ENCODE measurements at places on chromosomes 16 and 17.

DNA sequence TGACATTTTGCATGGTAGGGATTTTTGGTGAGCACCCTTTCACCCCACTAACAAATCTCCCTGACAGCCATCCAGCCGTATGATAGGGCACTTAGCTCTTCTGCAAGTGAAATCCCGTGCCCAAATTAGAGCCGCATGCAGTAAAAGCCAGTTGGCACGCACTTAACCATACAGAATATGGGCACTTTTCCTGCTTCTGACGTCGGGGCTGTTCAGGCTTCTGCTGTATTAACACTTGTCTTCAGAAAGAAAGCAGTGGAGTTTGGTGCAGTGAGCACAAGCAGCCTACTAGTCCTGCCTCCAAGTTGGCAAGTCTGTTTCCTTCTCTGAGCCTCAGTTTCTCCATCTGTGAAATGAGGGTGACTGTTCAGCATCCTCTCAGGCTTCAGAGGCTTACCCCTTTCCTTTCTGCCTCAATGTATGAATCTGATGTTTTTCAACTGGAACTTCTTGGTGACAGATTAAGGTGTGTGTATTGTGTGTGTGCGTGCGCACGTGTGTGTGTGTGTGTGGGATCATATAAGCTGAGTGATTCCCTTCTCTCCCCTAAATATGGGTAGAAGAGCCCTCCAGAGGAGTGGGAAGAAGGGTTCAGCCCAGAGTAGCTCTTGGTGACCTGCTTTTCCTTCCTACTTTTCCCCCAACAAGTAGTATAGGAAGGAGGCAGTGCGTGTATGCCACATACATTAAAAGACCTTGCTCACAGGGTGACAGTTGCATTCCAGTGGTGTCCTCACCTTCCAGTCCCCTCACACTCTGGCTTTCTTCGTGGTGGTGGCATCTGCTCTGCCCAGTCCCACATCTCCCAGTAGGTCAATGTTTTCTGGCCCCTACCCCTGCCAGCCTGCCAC lies 19.0 kb downstream of the IGF2BP1 start:
- no peak for DNase-seq

GRCh38 chr17:30926516-30926915 lies 4.8 kb downstream of the ADAP2 start:
- DNase-seq: no peak

DNA sequence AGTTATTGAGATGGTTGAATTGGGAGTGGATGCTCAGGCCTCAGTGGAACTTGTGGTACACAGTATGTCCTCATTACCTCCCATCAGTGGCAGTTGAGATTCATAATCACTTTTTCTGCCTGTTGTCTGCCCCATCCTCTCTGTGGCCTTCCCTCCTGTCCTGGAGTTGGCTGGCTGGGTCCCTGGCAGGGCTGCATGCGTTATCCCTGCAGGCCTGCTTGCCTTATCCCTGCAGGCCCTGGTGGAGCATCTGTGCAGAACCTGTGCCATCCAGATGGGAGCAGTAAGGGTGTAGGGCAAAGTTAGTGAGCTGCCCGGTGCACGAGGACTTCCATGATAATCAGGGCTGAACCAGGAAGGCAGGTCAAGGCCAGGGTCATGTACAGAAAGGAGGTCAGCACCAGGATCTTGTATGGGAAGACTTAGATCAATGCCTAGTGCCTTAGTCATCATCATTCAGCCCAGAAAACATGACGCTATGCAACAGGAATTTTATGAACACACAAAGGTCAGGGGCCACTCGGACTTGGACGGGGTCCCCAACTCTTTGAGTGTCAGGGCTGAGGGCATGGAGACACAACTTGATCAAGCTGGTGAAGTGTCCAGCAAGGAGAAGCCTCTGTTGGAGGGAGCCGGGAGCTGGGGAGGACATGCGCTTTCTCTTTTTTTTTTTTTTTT lies 47.2 kb downstream of the ABCC1 start:
- DNase-seq: no peak

DNA sequence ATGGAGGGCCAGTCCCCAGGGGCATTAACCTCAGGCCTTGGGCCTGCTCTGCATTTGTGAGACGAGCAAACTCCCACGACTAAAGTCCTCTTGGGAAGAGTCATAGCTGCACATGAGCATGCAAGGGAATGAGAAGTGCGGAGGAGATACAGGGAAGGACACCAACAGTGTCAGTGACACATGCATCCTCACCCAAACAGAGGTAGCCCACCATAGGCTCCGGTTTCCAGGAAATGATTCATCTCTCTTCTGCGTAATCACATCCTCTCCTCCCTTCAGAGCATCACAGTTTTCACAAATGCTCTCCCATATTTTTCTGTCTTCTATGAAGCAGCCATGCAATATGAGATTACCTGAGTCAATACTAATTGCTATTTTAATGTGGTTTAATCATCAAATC lies 725.7 kb upstream of the GOT2 start:
- DNase-seq: no peak

- DNase-seq: peak; percentile 46
Observed at GRCh38 chr17:32127158-32127897, 15.0 kb upstream of the RHOT1 start.

- no peak for DNase-seq
Observed at GRCh38 chr16:10931134-10931533, 11.1 kb downstream of the DEXI start.

DNA sequence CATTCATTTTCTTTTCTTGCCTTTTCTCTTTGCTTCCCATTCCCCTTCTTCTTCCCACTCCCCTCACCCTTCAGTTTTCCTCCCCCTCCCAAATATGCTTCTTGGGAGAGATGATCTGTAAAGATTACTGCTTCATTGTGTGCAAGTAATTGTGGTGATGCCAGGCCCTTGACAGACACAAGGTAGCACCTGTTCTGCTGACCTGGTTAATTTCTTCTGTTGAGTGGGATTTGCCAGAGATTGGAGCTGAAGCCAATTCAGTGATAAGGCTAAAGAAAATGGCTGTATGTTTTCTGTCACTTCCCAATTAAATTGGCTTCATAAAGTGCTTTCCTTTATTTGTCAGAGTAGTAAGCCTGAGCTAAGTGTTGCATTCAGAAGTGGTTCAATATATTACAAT lies 44.5 kb downstream of the AATF start:
- no peak for DNase-seq

- DNase-seq: no peak
Observed at GRCh38 chr16:4548124-4548523, 8.0 kb upstream of the C16orf96 start.

GRCh38 chr17:48051706-48052486 lies 3.7 kb downstream of the NFE2L1 start:
- DNase-seq: no peak

GRCh38 chr16:78005881-78006280 lies 16.5 kb upstream of the CLEC3A start:
- no peak for DNase-seq

- no peak for DNase-seq
Observed at GRCh38 chr17:79667746-79668145, 56.9 kb upstream of the RBFOX3 start.

DNA sequence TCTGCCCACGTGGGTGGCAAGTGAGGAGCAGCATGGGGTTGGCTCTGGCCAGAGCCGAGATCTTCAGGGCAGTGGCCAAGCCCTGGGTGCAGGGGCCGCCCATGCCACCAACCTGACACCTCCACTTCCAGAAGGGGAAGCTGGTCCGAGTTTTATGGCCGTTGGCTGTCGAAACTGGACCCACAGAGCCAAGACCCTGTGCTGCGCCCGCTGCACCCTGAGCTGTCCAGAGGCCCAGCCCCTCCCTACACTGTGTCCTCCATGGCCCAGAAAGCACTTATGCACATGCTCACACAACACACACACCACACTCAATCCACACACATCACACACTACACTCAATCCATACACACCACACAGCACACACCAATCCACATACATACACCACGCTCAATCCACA lies 33.9 kb upstream of the RPTOR start:
- DNase-seq: no peak

DNA sequence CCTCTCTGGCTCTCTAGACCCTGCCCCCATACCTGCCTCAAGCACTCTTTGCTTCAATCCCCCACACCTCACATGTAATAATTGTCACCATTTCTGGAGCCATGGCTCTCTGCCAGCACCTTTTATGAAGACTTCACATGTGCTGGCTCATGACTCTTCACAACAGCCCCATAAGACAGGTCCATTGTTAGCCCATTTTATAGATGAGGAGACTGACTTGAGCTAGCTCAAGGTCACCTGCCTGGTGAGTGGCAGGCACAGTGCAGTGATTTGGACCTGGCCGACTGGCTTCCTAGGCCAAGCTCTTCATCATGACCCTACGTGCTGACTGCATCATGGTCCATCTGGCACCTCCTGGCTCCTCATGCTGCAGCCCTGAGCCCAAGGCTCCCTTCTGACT lies 25.0 kb downstream of the FAM20A start:
- no peak for DNase-seq

GRCh38 chr17:21001111-21001812 lies 41.5 kb downstream of the USP22 start:
- DNase-seq: no peak

DNA sequence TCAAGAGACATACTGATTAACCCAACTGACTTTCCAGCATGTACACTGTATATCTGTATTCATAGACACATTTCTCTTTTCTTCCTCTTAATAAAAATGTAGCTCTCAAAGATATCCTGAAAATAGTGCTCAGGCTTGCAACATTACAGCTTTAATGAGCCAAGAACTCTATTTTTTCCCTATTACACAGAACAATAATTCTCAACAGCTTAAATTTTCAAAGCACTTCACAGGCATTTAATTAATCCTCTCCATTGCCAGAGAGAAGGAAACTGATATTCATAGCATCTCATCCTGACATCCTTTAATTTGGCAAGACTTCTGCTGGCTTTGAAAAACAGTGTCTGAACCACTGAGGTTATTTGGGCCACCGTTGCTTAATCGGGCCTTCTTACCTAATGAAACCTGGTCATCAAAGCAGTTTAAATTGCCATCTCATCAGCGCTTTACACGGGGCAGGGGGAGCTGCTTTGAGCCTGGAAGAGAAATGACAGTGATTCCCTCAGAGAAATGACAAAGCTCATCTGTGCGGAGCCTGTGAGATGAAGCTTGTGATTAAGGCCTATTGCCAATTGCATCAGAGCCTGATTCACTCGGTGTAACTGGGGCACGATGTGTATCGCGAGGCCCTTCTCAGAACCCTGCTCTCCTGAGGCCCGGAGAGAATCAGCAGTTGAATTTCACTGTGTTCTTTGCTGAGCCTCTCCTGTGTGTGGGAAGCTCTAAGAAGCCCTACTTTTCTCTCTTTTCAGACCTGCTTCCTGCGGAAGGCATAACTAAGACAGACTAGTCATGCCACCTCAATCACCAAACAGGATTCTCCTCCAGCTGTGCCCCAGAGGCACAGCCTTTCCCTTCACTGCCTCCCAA lies 8.5 kb upstream of the SIAH1 start:
- no peak for DNase-seq

DNA sequence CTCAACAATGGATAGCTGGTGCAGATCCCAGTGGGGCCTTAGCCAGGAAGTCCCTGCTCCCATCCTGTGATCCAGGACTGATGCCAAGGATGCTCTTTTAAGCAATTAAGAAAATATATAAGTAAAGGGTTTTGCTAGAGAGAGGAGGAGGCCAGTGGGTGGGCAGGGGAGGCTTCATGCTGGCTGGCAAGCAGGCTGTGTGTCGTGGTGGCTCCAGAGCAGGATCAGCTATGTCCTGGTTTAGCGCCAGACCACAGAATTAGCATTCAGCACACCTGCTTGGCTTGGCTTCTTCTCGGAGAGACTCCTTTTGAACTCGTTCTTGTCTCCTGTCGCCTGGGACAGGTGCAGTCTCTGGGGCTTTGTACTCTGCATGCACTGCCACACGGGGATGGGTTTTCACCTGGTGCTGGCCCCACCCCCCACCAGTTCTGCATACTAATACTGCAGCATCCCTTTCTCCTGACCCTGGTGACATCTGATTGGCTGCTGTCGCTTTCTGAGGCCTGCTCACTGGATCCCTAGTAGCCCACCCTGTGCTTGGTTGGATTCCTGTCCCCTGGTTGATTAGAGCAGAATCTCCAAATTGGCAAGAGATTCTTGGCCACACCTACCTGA lies 66.1 kb downstream of the PLD6 start:
- DNase-seq: no peak

- DNase-seq: no peak
Observed at GRCh38 chr16:939941-940340, 30.8 kb downstream of the LMF1 start.

DNA sequence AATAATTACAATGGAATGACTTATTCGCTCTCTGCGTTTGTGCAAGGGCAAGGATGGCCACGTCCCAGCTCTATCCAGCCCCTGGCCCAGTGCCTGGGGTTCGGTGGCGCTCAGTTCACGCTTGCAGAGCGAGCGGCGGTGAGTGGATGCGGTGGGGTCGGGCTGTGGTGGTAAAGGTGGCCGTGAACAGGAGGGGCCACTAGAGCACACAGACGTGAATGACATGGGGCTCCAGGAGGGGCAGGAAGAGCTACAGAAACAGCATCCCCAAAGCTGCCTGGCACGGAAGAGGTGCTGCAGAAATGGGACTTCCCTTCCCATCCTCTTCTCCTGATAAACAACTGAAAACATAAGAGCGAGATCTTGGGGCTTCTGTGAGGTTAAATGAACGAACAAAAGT lies 28.4 kb downstream of the IRF8 start:
- no peak for DNase-seq

DNA sequence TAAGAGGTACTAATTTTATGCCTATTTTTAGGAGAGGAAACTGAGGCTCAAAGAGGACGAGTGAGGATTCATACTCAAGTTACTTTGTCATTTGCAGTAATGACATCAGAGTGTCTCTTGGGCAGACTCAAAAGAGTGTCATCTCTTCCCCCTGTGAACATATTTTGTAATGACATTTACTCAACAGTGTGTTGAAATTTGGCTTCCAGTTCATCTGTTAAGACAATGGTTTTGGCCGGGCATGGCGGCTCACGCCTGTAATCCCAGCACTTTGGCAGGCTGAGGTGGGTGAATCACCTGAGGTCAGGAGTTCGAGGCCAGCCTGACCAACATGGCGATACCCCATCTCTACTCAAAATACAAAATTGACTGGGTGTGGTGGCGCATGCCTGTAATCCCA lies 28.9 kb downstream of the WFDC1 start:
- no peak for DNase-seq

DNA sequence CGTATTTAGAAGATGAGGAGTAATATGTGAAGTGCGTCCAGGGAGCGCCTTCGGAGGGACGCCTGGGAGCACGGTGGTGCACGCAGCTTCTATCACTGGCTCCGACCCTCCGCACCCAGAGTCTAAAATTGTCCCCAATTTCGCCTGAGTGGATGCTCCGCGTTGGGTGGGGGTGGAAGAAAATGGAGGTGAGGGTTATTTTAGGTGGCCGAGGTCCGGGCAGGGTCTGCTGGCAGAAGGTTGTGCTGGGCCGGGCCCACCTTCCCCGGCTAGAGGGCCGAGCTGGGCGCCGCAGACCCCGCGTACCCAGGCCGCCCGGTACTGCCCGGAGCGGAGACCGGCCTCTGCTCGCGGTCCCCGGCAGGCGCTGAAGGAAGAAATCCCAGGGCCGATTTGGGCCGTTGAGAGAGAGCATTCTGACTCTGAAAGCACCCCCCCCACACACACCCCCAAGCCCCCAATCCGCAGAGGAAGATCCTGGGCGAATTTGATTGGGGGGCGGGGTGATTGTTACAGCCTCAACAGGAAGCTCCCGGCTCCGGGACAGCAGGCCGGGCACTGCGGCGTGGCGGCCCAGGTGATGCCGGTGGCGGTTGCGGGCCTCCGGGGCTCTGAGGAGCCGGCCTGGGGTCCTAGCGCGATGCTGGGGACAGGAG lies 3.0 kb downstream of the BAHCC1 start:
- no peak for DNase-seq
